Astrocyte (in vitro differentiated cells and primary cell): ENCODE measurements at places on chromosomes 5 and 9.

- H3K36me3 ChIP-seq, result no peaks in the 10 kb centered on the region
- H3K4me3 ChIP-seq, result no peak overlapping the region
- no peaks in the 10 kb centered on the region for H3K4me1 ChIP-seq
Measured at GRCh38 chr9:88759364-88759763, 224.4 kb downstream of the NXNL2 start.

GRCh38 chr5:88881571-88881971 is 1.4 kb downstream of the MEF2C start:
- H3K27ac ChIP-seq, result no peak overlapping the region
- H3K36me3 ChIP-seq, result no peaks in the 10 kb centered on the region
- no peaks in the 10 kb centered on the region for H3K27me3 ChIP-seq
- H3K4me1 ChIP-seq, result peaks cover 6% of the 10 kb centered on the region
- no peak for DNase-seq

DNA sequence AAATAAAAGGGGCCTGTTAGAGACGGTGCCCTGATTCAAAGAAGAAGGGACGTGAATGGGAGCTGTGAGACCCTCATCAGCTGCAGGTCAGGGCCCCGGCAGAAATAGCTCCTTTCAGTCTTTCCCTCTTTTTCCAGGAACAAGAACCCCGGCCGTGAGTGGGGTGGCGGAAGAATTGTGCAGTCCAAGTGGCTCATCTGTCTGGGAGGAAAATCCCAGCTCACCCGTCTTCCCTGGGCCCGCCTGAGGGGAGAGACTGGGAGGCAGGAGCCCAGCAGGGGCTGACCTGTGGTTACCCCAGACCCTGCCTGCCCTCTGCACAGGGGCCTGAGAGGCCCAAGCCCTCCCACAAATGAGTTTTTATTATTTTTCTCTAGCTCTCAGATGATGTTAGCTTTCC is 24.8 kb upstream of the CSF1R start:
- no peaks in the 10 kb centered on the region for H3K27me3 ChIP-seq
- H3K36me3 ChIP-seq, result peaks cover 9% of the 10 kb centered on the region
- peaks cover 22% of the 10 kb centered on the region for H3K4me1 ChIP-seq
- no peak for DNase-seq
- no peak overlapping the region for H3K27ac ChIP-seq

- no peak for DNase-seq
- no peaks in the 10 kb centered on the region for H3K27me3 ChIP-seq
- H3K4me3 ChIP-seq, result no peak overlapping the region
- H3K4me1 ChIP-seq, result no peaks in the 10 kb centered on the region
- no peaks in the 10 kb centered on the region for H3K36me3 ChIP-seq
Measured at GRCh38 chr5:6468870-6469269, 20.2 kb downstream of the UBE2QL1 start.

GRCh38 chr5:111439473-111440075 is 72.8 kb downstream of the STARD4 start:
- H3K27ac ChIP-seq, result peak overlapping the region; percentile 29
- peaks cover 12% of the 10 kb centered on the region for H3K4me1 ChIP-seq
- no peaks in the 10 kb centered on the region for H3K36me3 ChIP-seq
- DNase-seq, result peak; percentile 72
- H3K27me3 ChIP-seq, result no peaks in the 10 kb centered on the region

GRCh38 chr5:151706906-151707305 is 20.2 kb upstream of the SPARC start:
- no peaks in the 10 kb centered on the region for H3K4me1 ChIP-seq
- H3K27me3 ChIP-seq, result no peaks in the 10 kb centered on the region
- H3K36me3 ChIP-seq, result no peaks in the 10 kb centered on the region
- peak; percentile 72 for DNase-seq
- H3K27ac ChIP-seq, result no peak overlapping the region

DNA sequence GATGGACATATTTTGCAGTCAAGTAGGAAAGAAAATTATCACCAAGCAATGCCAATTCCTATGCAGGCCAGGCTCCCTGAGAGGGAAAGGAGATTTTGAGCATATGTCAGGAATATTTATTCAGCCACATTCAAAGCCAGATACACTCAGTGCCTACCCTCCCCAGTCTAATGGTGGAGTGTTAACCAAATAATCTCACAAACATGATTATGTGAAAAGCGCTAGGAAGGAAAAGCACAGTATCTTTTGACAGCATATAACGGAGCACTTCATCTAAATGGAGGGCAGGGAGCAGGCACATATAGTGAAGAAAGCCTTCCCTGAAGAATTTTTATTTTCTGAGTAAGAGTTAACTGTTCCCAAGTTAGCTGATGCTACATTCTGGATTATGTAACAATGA is 80.3 kb upstream of the SLC30A5 start:
- H3K36me3 ChIP-seq, result no peaks in the 10 kb centered on the region
- no peak for DNase-seq
- H3K27me3 ChIP-seq, result peaks cover 6% of the 10 kb centered on the region
- no peak overlapping the region for H3K27ac ChIP-seq
